Stimulated activated CD4-positive, alpha-beta T cell treated with anti-CD3 and anti-CD28 coated beads, Interleukin-15, amount 100 ng/mL, for 24 hours (primary cell): ENCODE measurements at places on chromosomes 1 and 21.
A peak's percentile ranks its signal among the peaks of the same experiment; 100 is the strongest.

DNA sequence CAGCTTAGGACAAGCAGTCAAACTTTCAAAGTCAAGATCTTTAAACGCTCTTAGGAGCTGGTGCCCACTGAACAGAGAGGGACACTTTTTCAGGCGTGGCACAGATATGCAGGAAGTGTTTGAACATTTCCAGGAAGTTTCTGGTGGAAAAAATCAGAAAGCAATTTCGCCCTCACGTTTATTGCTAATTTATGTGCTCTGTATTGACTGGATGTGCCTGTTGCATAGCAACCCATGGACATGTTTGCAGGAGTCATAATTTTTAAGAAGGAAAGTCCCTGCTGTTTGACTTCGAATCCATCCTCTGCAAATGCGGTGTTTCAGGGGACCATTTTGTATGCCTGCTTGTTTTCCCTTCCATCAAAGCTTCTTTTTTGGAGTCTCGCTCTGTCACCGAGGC is 239.9 kb upstream of the IRF2BP2 start:
- DNase-seq: no peak

DNA sequence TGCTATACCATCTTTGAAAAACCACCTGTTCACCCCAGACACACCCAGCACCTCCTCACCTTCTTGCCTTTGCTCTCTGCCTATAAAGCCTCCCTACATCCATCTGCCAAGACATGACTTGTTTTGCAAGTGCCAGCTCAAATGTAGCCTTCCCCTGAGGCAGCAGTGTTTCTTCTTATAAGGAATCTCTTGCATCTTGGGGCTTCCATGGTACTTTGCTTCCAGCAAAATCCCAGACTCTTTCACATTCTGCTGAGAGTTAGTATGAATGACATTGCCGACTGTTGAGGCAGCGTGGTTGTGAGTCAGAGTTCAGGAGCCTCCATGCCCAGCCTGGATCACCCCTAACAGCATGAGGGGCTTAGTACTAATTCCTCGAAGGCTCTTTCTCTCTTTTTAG is 217.4 kb upstream of the RUNX1 start:
- DNase-seq: no peak

- peak; percentile 70 for DNase-seq
Observed at GRCh38 chr1:206930210-206930798, 8.6 kb upstream of the FCMR start.

DNA sequence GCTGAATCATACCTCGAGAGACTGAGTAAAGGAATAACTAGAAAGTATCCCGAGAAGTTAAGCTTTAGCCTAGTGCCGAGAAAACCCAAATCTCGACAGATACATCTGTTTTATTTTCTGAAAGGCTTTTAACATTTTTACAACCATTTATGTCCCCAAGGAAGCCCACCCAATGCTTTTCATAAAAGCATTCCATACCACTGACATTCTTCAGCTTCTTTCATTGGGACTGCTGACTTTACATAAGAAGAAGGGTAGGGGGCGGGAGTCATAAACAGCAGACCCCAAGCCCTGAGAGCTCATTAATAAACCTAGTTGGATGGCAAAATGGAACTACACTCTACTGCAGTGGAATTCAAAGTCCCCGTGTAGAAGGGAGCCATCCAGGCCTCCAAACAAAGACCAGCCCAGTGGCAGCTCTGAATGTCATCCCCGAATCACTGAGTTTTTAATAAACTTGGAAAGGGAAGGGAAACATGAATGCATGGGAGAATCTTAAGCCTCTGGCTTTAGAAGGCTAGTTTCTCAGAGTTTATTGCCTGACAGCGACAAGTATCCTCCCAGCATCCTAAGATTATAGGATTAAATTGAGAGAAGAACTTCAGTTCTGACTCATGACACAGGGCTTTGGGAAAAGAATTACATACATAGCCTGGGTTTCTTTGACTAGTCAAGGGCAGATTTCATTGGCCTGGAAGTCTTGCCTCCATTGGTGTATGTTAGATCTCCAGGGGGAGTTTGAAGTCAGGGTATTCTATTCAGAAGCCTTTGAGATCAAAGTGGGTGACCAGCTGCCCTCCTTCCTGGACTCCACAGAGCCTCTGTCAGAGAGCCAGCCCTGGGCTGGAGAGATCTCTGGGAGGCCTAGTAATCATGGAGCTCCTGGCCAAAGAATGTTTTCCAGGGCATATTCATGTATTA is 3.7 kb downstream of the ATF3 start:
- DNase-seq: no peak

GRCh38 chr1:56502700-56503245 is 76.6 kb downstream of the PLPP3 start:
- no peak for DNase-seq

DNA sequence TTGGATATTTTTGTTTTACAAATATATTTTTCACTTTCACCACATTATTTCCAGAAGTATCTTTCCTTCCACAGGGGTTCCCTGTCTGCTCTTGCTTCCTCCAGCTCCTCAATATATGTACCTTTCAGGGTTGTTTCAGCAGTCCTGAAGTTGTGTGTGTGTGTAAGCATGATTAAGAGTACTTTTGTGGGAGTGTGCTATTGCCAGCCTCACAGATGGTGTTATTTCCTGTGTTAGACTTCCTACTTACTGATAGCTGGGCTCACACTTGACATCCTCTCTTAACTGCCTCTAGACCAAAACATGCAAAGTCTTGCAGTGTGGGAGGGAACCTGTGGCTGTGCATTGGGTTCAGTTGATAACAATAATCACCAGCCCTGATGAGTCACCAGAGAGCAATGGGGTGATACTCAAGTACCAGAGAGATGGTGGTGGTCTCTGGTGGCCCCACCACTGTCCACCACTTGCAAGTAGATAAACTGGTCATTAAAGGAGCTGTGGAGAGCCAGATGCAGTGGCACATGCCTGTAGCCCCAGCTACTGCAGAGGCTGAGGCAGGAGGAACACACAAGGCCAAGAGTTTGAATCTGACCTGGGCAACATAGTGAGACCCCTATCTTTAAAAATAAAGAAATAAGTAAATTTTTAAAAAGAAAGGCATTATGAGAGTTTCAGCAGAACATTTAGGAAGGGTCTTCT is 126.7 kb downstream of the NR5A2 start:
- peak; percentile 52 for DNase-seq
